ENCODE measurements at places on chromosomes 3 and 15.

DNA sequence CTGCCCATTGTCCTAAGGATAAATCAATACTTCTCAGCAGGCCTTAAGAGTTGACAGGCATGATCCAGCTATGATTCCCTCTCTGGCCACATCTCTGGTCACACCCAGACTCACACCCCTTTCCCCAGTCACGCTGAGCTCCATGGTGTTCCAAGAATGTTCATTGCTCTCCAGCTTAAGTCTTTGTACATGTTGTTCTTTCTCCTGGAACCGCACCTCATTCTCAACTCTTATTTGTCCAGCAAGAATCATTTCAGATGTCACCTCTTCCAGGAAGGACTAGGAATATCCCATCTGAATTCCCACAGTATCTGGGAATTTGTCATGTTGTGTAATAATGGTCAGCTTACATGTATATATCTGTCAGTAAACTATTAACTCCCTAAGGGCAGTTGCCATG is 118.3 kb upstream of the GALNT15 start:
- no peak for DNase-seq

DNA sequence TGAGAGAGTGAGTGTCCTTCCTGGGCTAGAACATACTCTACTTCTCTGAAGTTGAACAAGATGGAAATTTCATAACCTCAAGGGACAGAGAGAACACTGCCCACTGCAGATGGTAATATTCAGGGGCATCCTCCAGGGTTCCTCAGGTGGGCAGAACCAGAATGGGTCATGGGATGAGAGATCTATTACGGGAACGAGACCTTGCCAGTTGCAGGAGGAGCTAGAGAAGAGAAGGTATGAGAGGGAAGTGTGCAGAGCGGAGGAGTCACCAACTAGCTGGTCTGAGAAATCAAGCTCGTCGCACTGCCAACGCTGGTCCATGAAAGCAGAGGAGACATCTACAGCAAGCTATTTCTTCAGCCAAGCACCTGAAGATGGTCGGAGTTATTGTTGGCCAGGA is 184.7 kb downstream of the TJP1 start:
- no peak for DNase-seq

DNA sequence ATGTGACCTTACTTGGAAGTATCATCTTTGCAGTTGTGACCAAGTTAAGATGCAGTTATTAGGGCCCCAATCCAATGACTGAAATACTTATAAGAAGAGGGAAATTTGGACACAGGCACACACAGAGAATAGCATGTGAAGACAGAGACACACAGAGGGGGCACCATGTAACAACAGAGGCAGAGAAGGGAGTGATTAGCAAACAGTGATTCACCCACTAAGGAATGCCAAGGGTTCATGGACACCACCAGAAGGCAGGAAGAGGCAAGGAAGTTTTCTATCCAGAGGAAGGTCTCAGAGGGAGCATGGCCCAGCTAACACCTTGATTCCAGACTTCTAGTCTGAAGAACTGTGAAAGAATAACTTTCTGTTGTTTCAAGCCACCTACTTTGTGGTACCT is 25.0 kb downstream of the SIDT1 start:
- no peak for DNase-seq

GRCh38 chr3:144643771-144644198 is 672.2 kb downstream of the DIPK2A start:
- no peak for DNase-seq

GRCh38 chr15:58419803-58420524 is 11.8 kb upstream of the LIPC start:
- no peak for DNase-seq

- no peak for DNase-seq
Observed at GRCh38 chr3:57451150-57451846, 92.8 kb downstream of the DNAH12 start.

- DNase-seq = no peak
Observed at GRCh38 chr3:154764856-154765640, 315.1 kb upstream of the MME start.

DNA sequence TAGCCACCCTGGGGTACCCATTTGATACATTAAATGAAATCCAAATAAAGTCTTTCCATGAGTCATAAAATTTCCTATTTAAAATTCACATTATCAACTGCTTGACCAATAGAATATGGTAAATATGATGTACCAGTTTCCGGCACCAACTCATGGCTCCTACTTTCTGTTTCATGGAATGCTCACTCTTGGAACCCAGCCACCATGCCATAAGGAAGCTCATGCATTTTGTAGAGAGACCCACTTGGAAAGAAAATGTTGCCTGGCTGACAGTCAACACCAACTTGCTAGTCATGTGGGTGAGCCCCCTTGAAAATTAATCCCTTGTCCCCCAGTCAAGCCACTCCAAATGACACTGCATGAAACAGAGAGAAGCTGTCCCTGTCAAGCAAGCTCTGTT is 57.2 kb downstream of the WWTR1 start:
- DNase-seq = no peak
